ENCODE measurements at places on chromosomes 16 and 17.

GRCh38 chr16:81076566-81077075 lies 417 bp downstream of the C16orf46 start:
- peak; percentile 91 for DNase-seq

- DNase-seq: no peak
These were observed 65.6 kb downstream of the CRISPLD2 start for GRCh38 chr16:84885342-84885910.

DNA sequence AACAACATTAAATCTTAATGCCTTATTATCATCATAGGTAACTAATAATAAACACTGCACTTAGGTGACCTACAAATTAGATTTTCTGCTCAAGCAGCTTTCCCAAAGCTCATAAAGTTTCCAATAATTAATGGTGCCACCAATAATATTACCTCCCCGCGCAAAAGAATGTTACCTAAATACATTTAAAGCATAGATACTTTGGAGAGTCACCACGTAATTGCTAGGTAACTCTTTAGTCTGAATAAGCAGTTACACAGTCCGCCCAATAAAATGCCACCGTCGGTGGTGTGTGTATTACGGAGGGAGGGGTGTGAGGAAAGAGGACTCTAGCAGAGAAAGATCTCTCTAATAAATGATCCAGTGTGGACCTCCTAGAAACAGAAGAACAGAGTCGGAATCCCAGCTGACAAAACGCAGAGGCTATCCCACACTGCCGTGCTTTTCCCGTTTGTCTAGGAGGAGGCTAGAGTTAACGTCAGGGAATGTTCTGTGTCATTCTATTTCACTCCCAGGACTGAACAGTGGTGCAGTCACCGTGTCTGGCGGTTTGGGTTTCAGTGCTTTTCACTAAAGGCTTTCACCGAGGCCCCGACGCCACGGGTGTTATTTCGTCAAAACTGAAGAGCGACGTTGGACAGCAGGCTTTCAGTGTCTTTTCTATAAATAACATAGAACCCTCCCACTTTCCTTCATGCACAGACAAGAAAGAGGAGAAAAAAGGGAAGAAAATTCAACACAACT lies 630 bp downstream of the RNFT1 start:
- DNase-seq: peak; percentile 32

DNA sequence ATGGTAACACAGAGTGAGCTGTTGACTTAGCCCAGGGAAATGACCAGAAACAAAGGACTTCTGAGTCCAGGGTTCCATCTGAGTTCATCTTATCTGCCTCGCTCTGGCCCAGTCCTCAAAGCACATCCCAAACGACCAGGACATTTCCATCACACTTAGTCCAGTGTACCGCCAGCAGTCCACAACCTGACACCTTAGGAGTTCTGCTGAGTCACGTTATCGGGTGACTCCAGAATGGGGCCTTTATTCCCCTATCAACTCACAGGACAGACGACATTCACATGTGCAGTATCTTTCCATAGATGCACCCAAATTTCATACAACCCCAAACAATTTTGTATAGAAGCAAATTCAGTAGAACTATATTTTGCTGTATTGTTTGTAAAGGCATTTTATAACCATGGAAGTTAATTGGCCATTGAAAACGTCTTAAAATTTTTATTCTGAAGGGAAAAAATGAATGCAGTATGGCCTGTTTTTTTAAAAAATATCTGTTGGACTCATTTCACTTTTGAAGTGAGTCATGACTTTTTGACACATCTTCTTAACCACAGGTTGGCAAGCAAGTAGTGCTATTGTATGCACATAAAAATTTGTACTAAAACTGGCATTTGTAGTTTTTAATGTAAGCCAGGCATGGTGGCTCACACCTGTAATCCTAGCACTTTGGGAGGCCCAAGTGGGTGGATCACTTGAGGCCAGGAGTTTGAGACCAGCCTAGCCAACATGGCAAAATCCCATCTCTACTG lies 46.3 kb downstream of the ZNF18 start:
- DNase-seq: no peak

DNA sequence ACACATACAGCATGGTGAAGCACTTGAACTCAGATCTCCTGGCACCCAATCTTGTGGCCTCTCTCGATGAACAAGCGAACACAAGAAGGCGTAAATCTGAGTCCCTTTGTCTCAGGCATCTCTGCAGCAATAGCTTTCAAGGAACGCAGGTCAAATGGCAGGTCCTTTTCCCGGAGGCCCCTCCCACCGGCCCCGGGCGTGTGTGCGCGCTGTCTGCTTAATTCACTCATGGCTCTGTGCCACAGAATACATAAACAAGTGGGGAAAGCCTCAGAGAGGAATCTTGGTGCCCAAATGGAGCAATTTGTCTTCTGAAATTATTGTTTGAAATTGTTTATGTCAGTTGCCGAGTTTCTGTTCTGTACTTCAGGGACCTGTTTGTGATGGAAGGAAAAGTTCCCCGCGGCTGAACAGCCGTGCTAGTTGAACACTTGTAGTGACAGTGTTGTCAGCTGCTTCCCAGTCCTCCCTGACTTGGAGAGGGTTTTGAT lies 14.8 kb downstream of the MYOCD start:
- no peak for DNase-seq

DNA sequence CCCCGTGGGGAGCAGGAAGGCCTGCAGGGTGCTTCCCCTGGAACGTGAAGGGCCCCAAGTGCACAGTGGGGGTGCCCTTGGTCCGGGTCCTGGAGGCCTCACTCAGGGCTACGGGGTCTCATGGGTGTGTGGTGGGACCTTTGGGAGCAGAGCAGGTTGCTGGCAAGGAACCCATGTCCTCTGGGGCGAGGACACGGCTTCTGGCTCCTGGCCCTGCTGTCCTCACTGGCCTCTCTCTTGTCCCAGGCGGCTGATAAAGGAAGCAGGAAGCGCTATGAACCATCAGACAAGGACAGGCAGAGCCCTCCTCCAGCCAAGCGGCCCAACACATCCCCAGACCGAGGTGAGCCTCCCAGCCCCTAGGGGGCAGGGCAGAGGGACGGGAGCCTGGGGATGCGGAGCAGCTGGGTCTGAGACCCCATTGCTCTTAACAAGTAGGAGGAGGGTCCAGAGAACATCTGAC lies 9.8 kb upstream of the IL17C start:
- DNase-seq: no peak

GRCh38 chr16:68200088-68200783 lies 35.7 kb downstream of the ESRP2 start:
- no peak for DNase-seq

GRCh38 chr17:56891751-56892150 lies 22.1 kb downstream of the TRIM25 start:
- peak; percentile 61 for DNase-seq

GRCh38 chr17:15091825-15092224 lies 173.3 kb downstream of the PMP22 start:
- no peak for DNase-seq

DNA sequence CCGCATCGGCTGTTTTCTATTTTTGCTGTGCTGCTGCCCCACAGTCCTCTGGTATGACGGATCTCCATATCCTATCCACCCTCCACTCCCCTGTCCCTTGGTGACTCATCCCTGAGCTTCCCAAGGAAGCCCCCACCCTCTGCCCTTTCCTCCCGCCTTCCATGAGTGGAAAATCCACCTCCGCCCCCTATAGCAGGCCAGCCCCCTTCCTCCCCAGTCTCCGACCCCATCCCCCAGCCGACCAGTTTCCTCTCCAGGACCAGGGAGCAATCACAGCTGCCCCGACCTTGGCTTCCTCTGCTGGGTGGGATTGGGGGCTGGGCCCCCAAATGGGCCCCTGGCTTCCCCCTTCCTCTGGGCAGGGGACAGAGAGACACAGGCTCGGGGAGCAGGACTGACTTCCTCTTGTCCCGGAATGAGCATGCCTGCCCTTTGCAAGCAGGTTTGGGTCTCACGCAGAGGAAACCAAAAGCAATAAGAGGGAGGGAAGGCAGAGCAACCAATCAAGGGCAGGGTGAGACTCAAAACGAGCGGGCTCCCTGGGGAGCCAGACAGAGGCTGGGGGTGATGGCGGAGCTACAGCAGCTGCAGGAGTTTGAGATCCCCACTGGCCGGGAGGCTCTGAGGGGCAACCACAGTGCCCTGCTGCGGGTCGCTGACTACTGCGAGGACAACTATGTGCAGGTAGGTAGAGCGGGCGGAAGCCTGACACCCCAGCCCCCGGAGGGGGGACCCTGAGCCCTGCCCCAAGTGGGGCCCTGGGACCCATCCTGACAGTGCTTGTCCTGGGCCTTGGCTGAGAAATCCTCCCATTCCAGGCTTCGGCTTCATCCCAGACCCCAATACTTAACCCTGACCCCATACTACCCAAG lies at the start of the genes ABI3 and GNGT2:
TSS of gene ABI3 (plus strand) at position 550 of the 872 bp plus-strand sequence. CDS start at position 568, 18 bp downstream.
TSS of gene GNGT2 (minus strand) at position 417 of the 872 bp plus-strand sequence. CDS start 3,152 bp downstream, outside the sequence.
- DNase-seq: peak; percentile 64

DNA sequence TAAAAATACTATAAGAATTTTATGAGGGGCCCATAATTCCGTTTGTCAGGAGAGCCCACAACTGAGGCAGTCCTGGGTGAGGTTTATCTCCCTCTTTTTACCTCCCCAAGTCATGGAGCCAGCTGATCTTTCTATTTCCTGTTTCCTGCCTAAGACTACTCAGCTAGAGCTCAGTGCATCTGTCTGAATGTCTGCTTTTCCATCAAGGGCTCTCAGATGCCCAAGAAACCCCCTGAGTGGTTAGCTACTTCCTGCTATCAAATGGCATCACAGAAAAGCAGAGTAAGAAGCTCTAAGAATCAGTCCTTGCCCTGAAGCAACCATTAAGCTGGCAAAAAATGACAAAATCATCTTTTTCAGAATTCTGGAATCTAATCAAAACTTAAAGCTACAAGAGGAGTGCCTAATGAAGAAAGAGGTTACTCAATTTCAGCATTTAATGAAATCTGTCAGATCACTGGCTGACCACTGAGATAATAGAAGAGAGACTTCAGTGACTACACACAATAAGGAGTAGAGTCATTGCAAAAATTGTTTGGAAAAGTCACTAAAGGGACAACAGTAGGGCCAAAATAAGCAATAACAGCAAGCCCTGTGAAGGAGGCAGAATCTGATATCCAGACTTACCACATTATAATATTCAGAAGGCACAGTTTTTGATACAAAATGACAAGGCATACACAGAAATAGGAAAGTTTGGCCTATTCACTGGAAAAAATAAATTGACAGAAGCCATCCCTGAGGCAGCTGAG lies 150.1 kb downstream of the CYB561 start:
- DNase-seq: no peak

DNA sequence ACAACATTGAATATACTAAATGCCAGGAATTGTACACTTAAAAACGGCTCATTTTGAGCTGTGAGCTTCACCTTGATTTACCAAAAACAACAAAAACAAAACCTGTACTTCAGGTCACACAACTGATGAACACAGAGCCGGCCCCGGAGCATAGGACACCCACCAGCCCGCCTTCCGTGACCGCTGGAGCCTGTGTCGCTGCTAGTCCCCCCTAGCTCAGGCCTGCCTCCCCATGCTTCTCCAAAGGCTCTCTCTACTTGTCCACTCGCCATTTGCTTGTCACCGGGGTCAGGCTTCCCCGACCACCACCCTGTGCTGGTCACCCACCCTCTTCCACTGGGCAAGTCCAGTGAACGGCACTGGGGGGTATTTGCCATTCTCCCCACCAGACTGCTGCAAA lies 113.8 kb upstream of the TNRC6C start:
- DNase-seq: no peak

DNA sequence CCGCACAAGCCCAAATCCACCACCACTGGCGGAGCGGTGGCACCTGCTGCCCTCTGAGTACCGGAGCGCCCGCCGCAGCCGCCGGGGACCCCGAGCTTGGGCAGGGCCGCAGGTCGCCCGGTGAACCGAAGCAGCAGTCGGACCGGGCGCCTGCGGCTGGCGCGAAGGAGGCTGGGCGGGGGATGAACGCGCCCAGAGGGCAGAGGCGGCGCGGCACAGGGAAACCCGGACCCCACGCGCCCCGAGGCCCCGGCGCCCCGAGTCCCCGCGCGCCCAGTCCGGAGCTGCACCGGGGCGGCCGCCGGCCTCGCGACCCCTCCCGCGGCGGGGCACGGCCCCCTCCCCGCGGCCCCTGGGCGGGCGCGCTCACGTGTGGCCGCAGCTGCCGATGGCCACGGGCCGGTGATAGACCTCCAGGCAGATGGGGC lies 393 bp downstream of the RNF166 start:
- no peak for DNase-seq

DNA sequence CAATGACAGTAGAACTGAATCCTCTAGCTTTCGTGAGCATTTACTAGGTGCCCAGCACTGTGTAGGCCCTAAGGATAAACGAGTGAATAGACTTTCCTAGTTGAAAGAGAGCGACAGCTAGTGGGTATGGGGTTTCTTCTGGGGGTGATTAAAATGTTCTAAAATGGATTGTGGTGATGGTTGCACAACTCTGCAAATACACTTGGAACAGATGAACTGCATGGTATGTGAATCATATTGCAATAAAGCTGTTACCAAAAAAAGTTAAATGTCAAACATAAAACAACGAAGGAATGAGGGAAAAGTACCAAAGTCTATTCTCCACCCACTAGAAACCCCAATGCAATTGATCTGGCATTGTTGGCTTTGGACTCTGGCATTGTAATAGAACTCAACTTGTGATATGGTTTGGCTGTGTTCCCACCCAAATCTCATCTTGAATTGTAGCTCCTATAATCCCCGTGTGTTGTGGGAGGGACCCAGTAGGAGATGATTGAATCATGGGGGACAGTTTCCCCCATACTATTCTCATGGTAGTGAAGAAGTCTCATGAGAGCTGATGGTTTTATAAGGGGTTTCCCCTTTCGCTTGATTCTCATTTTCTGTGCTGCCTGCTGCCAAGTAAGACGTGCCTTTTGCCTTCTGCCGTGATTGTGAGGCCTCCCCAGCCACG lies 70.5 kb downstream of the MARF1 start:
- no peak for DNase-seq

DNA sequence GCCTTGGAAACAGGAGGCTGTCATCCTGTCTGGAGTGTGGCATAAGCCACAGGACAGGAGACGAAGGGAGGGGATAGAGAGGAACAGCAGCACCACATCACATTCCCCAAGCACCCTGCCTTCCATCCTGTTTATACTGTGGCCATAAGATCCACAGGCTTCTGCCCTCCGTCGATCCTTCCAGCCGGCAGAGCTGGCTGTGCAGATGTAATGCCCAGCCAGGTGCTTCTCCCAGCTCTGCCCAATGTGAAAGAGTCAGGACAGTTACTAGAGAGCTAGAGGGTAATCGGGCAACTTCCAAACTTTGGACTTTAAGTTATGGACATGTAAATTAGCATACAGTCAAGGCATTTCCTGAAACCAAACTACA lies 368.4 kb downstream of the SOX9 start:
- no peak for DNase-seq

- no peak for DNase-seq
These were observed 21.8 kb downstream of the SOX9 start for GRCh38 chr17:72142614-72143013.

DNA sequence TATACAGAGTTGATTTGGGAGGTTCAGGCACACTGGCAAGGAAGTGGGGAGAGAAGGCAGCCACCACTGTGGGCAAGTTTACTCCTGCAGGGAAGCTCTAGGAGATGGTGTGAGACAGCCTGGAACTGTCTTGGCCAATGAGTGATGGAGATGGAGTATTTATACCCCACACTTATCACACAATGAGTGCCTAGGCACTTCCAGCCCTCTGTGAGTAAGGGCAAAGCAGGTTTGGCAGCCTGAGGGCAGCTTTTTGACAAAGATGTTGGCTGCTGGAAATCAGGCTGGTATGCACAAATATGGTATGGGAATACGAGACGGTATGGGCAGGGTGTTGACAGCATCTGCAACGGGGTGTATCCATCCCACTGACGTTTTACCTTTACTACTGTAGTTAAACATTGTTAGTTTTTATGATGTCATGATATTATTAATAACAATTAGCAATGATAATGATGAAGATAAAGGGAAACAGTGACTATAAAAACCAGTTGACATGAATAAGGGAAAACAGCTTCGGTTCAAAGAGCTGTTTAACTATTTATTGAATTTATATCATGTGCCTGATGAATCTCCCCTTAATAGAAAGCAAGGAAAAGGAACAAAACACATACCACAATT lies 149.9 kb downstream of the CDK5R1 start:
- DNase-seq: no peak
